NCI-H460 (cell line): ENCODE measurements at places on chromosomes 13 and 19.

GRCh38 chr19:35868172-35868822 lies at the start of gene APLP1:
APLP1 (plus strand) TSS chr19:35868574; CDS start chr19:35868637, 63 bp downstream.
- no peak for DNase-seq

GRCh38 chr13:26996965-26997752 lies 174.5 kb downstream of the USP12 start:
- no peak for DNase-seq

GRCh38 chr13:48069573-48069972 lies 25.3 kb downstream of the MED4 start:
- DNase-seq: no peak

- no peak for DNase-seq
Observed at GRCh38 chr13:24740014-24740890, 23.7 kb upstream of the RNF17 start.

- DNase-seq: no peak
Observed at GRCh38 chr19:45133661-45134060, 27.1 kb downstream of the NKPD1 start.

- no peak for DNase-seq
Observed at GRCh38 chr13:34011552-34012085, 193.7 kb downstream of the RFC3 start.

GRCh38 chr19:15438124-15438496 lies 11.6 kb downstream of the WIZ start:
- DNase-seq: no peak

GRCh38 chr19:7505682-7506384 lies 10.1 kb upstream of the ZNF358 start:
- no peak for DNase-seq

- DNase-seq: no peak
Observed at GRCh38 chr19:29551774-29552173, 26.0 kb downstream of the VSTM2B start.

- DNase-seq: no peak
Observed at GRCh38 chr13:80363890-80364503, 23.1 kb upstream of the SPRY2 start.

GRCh38 chr19:49997709-49998108 lies 27.5 kb downstream of the VRK3 start:
- DNase-seq: no peak

DNA sequence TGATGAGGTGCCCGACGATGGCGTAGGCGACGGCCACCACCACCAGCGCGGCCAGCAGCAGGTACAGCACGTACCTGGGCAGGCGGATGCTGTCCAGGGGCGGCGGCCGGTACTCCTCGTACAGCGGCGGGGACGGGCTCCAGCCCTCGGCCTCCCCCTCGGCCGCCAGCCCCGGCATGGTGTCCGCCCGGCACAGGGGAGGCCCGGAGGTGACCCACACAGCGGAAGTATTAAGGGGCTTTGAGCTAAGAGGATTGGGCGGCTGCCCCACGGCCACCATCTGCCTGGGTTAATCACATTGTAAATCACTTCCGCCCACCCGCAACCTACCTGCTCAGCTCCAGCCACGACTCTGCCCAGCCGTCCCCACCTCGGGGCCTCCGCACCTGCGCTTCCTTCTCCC lies at the start of gene SMIM44:
Gene SMIM44 (minus strand): TSS at position 216 of the 403 bp plus-strand sequence. CDS start 38 bp downstream, at position 178.
- no peak for DNase-seq

GRCh38 chr13:110137680-110138009 lies 169.3 kb downstream of the COL4A1 start:
- DNase-seq: no peak

GRCh38 chr13:37910790-37911189 lies 41.2 kb upstream of the TRPC4 start:
- no peak for DNase-seq

DNA sequence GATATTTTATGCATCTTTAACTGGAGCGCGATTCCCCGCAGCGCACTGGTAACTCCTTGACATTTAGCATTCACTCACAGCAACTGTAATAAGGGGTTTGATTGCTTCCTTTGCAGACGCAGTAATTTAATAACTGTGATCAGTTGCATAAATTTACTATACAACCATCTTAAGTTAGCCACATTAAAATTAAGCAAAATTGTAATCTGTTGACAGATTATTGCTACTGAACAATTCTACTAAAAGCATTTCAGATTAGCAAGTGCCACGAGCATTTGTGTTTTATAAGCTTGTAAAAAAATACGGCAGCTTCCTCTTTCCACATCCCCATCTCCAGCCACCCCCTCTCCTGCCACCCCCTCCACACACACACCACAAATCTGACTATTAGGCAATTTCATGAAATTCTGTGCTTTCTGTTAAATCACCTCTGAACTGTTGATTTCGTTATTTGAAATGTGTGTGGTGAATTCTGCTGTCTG lies 44.4 kb downstream of the TSHZ3 start:
- DNase-seq: no peak

DNA sequence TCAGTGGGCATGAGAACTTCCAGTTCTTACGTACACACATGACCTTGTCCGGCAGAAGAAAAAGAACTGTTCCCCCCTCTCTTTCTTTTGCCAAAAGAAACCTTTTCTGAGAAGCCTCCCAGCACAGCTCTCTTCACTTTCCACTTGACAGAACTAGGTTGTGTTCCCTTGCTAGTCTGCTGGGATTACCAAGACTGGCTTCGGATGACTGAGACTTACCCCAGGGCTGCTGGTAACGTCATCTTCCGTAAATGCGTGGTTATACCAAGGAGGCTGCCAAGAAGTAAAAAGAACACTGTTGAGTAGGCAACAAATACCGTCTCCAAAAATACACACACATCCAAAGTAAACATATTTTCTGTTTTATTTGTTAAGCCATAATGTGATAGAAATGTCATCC lies 908.2 kb downstream of the EFNB2 start:
- no peak for DNase-seq

GRCh38 chr13:27283906-27284493 lies 13.4 kb downstream of the RASL11A start:
- peak; percentile 24 for DNase-seq

DNA sequence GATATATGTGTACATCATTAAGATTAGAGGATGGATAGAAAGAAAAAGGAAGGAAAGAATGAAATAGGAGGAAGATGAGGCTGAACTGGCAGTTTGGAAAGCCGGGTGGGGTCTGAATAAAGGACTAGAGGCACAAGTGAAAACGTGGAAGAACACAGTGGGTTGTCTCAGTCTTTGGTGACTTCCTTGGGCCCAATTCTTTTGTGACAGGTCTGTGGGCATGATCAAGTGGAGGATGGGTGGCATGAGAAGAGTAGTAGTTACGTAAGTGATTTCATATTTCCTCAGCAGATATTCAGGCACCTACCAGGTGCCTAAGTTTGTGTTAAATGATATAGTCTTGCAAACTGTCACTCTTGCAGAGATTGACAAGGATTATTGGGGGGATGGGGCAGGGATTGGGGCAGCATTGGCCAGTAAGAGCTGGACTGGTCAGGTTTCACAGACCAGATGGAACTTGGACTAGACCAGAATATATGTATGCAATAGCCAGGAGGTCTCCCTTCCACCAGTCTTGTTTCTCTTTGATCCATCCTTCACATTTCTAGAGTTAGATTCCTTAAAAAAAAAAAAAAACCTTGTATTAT lies 2.7 kb downstream of the TPP2 start:
- no peak for DNase-seq

- no peak for DNase-seq
Observed at GRCh38 chr19:11269408-11269807, 7.1 kb upstream of the DOCK6 start.
